Calu3 (cell line): ENCODE measurements at places on chromosomes 5 and 9.

- DNase-seq: no peak
Observed at GRCh38 chr9:96644137-96644536, 11.0 kb downstream of the PRXL2C start.

DNA sequence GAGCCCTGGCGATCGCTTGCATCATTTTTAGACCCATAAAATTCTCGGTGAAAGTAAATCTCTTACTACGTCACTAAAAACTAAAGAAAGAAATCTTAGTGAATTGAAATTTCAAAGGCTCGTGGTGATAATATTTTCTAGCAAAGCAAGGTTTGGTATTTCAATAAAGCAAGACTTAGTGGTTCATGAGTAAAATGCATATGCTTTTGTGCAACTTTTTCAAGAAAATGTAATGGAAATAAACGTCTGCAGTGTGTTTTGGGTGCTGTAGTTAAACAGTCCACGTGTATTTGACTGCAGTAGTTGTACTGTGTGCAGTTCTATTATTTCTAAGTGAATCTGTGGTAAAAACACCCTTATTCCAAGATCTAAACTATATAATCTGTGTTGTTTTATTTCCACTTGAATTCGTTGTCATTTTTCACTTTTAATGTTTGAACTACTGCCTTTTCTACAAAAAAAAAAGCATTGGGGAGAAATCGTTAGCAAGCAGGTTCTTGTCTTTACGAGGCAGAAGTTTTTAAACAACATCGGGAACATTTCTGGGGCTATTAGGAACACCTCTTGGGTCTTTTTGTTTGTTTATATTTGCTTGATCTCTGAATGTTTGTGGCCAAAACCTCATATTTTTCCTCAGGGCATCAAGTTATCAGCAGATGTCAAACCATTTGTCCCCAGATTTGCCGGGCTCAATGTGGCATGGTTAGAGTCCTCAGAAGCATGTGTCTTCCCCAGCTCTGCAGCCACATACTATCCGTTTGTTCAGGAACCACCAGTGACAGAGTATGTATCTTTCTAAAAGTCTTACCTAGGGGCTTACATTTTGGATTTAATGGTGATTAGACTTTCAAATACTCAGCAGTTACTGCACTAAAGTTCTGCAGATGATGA is 960 bp downstream of the SECISBP2 start:
- no peak for DNase-seq

DNA sequence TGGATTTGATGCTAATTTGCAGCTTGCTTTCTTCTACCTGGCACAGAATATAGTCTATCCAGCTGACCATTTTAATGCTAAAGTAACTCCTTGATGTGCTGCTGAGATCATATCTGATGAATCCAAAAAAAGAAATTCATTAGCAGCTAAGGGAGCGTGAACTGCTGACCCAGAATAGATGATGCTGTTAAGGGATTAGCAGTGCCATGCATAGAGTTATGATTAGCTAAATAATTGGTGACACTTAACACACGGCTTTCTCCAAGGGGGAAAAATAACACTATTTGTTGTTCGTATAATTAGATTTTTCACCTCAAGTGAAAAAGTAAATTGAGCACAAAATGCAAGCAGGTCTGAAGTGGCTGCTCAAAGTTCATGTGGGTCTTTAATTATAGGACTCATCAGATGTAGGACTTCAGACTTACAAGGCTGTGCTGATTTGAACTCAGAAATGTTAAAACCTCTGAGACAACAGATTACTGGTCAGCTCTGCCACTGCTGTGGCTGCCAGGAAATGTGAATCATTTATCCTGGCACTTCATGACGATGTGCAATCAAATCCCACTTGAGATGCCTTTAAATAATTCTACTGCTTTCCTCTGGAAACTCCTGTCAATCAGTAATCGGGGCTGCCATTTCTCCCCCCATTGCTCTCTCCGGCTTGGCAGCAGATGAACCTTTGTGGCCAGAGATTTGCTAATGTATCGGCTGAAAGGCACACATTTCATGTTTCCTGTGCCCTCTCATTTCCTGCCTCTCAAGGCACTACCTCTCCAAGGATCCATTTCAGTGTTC is 291.6 kb upstream of the C9orf72 start:
- DNase-seq: peak; percentile 30

- no peak for DNase-seq
Observed at GRCh38 chr9:29556317-29556716, 1983.0 kb upstream of the C9orf72 start.

- no peak for DNase-seq
Observed at GRCh38 chr9:33320568-33321261, 30.4 kb downstream of the NFX1 start.

DNA sequence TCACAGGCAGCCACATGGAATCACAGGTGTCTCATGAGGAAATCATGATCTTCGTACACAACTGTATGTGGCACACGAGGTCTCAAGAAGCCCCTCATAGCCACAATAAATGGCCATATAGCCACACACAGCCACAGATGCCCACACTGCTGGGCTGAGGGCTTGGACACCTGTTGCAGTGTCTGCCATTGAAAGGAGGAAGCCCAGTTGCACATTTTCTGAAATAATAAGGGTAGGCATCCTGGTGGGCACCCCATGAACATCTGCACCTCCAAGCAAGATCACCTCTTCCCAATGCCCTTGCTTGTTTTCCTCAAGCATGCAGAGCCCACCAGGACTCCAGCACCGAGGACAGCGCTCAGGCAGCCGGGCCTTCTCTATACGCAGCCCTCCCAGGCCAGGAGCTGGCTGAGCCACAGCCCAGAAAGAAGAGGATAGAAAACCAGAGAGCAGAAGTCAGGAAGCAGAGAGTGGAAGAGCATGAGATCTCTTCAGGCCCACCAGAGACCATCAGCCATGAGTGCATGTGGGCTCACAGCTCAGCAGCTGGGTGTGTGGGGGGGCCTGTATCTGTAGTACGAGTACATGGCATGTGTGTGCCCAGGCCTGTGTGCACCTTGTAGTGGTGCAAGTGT is 1.0 kb upstream of the ACSL6 start:
- no peak for DNase-seq

GRCh38 chr5:128662997-128663396 is 125.0 kb upstream of the FBN2 start:
- DNase-seq: no peak

DNA sequence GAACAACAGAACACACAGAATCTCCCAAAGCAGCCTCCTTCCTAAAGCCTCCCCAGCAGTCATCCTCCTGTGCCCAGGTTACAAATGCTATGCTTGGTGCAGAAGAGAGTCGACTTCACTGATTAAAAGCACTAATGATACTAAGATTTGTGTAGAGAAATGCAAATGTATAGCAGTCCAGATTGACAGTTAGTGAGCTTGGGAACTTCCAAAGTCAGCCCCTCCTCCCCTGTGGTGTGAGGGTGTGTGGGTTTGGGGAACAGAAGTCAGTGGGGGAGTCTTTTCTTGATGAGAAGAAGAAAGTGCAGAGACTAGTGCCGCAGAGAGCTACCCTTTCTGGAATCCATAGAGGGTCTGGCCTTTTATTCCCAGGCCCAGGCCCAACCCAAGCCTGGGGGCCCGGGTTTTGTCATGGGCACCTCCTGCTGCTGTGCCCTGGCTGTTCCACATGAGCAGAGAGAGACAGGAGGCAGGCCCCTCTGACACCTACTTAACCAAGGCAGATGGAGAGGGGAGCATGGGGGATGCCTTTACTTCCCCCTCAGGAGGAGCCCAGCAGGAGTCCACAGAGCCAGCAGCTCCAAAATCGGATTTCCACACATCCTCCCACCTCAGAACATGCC is 173.3 kb downstream of the DENND1A start:
- DNase-seq: no peak

DNA sequence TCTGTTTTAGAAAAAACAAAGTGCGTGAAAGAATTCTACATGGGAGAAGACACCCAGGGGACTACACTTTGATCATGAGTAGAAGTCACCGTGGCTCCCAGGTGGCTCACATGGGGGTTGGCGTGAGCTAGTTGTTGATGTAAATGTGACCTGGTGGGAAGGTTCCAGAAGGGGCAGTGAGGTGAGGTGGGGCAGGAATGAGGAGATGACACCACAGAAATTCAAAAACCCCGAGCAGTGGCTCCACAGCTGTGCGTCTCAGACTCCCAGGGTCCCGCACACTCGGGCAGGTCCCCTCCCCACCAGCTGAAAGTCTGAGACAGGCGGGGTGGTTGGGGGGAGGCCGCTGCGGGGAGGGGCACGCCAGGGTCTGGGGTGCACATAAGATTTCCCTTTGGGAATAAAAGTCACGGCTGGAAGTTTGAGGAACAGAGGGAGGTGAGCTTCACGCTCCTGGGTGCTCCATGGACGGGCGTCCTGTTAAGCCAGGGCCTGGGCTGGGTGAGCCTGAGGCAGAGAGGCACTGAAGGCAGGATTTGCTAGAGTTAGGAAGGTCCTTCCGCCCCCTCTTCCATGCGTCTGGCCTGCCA is 29.9 kb downstream of the GLT6D1 start:
- DNase-seq: no peak
